Activated CD4-positive, alpha-beta memory T cell treated with anti-CD3 and anti-CD28 coated beads, Interleukin-2, amount 10 ng/mL, durations not matched to agents 7 days and 5 days (primary cell): ENCODE measurements at places on chromosomes 3 and 15. TPM values are rescaled to one million over a fixed set of nuclear protein-coding genes. Genes with fewer than 3 reads are reported as not detected.

OR5K2 gene
- total RNA-seq: not detected

CXCR6 gene
- total RNA-seq: 53.8 TPM

OSBPL10 gene
- total RNA-seq: 1.7 TPM

PRR23C gene
- not detected for total RNA-seq
